ENCODE measurements at places on chromosomes 3 and 15.

GRCh38 chr15:69729167-69729748 is 276.6 kb downstream of the RPLP1 start:
- DNase-seq: peak; percentile 51

- DNase-seq: no peak
These were observed 158.2 kb downstream of the CHDH start for GRCh38 chr3:53688066-53688465.

DNA sequence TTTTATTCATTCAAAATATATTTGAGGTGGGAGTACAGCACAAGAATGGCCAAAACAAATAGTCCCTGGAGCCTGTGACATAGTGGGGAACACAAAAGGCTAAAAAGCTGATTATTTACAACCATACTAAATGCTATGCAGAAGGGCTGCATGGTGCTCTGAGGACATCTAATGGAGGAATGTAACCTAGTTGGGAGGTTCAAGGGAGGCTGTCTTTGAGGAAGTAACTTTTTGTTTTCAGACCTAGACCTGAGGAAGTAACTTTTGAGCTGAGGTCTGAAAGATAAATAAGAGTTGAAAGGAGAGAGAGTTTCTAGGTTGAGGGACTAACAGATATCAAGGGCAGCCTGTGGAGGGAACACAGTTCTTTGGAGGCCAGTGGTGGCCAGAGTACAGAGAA is 34.8 kb upstream of the RASA2 start:
- DNase-seq: peak; percentile 53

DNA sequence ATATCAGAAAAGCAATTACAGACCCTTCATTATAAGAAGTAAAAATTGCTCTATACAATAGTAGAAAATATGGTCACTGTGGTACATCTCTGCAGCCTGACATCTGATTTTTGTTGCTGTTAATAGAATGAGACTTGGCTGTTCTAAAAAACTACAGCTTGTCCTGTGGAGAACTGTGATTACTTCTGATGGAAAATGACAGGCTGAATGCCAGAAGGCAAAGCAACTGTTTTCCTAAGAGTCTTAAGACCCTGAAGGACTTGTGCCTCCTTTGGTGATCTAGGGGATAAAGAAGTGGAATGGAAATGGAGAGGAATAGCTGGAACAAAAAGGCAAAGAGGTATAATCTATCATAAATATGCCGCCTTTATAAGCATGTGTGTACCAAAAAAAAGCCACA is 314.8 kb downstream of the BCHE start:
- DNase-seq: no peak

Data from kidney capillary endothelial cell (primary cell).